ENCODE measurements at places on chromosomes 2 and 18.

GRCh38 chr2:24771061-24771460, 22.1 kb downstream of the PTRHD1 start:
- no peak for DNase-seq

DNA sequence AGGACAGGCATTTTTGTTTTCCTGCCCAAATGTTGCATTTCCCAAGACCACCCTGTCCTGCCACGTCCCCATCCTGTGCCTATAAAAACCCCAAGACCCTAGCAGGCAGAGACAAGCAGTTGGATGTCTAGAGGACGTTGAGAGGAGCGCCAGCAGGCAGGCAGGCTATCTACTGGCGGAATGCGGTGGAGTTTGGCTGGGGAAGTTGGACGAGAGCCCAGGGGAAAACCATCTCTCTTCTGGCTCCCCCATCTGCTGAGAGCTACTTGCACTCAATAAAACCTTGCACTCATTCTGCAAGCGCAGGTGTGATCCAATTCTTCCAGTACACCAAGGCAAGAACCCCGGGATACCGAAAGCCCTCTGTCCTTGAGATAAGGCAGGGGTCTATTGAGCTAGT, 72.5 kb downstream of the ARL6IP6 start:
- no peak for DNase-seq

DNA sequence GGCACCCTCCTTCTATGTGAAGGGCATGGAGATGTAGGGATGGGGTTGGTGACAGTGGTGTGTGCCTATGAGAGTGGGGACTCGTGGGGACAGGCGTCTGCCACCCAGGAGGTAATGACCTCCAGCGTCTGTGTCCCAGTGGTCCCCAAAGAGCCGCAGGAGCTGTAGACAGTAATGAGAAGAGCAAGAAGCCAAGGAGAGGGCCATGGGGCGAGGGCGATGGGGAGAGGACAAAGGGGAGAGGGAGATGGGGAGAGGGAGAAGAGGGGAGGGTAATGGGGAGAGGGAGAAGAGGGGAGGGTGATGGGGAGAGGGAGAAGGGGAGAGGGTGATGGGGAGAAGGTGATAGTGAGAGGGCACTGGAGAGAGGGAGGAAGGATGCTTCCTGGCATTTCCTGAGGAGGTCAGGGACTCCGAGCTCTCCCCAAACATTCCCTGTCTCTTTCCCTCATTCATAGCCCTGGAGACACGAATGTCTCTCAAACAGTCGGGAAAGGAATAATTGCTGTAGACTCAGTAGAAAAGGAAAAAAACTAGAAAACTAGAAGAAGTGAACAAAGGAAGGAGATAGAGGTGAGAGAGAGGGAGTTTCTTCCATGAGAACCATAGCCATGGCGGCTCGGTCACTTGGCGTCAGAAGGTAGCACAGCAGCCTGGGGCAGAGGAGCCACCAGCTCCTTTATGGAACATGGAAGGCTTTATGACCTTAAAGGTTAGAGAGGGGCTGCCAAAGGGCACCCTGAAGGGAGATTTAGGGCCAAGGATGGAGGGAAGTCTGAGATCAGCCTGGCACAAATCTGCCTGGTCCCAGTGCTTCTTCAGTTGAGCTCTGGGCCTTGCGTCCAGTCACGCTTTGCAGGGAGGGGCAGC, 39.5 kb downstream of the PSD4 start:
- no peak for DNase-seq

GRCh38 chr2:58629545-58630119, 388.5 kb upstream of the FANCL start:
- DNase-seq = no peak

GRCh38 chr2:187475499-187476248, 27.6 kb upstream of the CALCRL start:
- no peak for DNase-seq

Measured in AG08395 (cell line).